ENCODE measurements at places on chromosomes 2 and 18. TPM values are rescaled to one million over a fixed set of nuclear protein-coding genes. Genes with fewer than 3 reads are reported as not detected.

Gene GALNT3
- polyA plus RNA-seq: 16.7 TPM

DNA sequence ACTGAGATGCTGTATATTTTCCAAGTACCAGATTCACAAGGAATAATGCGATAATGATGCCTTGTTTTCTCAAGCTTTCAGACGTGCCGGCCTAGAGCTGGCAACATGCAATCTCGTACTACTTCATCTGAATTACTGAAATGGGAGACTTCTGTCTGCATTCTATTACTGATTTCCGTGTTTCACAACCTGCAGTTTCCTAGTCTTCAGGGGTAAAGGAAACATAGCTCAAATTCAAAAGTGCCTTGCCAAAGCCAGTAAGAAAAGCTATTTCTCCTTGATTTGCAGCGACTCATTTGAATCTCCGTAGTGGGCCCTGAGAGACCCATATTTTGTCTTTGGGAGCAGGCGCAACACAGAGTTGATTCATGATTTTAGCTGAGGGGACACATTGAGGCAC is 289.0 kb downstream of the CNTNAP5 start:
- DNase-seq: no peak

DNA sequence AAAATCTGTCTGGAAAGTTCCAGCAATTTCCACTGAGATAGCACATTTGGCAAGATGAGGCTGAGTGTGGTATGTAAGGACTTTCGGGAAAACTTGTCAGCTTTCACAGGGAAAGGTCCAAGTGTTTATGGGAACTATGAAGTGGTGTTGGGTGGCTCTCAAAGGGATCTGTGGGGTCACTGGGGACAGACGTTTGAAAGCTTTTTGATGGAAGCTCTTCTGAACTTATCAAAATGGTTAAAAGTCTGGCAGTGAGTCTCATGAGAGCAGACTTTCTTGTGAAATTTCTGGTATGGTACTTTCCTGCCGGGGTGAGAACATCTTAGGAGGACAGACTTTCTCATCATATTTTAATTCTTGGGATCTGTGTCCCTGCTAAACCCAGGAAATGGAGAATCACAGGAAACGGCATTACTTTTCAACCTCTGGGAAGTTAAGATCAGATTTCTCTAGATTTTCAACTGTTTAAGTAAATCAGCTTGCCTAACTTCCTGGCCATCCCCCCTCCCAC is 546.3 kb upstream of the ZEB2 start:
- no peak for DNase-seq

DNA sequence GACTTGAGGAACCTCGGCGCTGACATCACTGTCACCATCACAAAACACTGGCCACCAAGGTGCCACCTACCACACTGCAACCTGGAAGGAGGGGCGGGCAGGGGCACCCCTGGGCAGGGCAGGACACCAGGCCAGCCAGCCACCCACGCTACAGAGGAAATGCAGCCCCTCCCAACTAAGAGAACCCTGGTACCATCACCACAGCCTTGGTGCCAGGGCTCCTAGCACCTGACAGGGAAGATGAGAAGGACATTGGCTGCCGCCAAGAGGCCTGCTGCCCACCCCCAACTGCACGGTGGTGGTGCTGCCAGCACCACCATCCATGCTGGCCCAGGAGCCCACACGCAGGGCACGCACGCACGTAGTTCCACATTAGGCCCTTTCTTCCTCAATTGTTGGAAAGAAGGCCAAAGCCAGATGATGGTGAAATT is 88.7 kb downstream of the HDAC4 start:
- DNase-seq: no peak

All from right renal cortex interstitium (tissue), 3 donors.